Airway epithelial cell (primary cell): ENCODE measurements at places on chromosomes 12 and 14. TPM values are rescaled to one million over a fixed set of nuclear protein-coding genes. Genes with fewer than 3 reads are reported as not detected.

POTEM gene
- total RNA-seq = not detected in 2 replicates

LUM gene
- total RNA-seq = 0.60 and 2.8 TPM in 2 replicates

EAPP gene
- 15.4 and 25.5 TPM in 2 replicates for total RNA-seq

LTBP2 gene
- total RNA-seq = 21.2 and 28.1 TPM in 2 replicates

MYF5 gene
- not detected in 2 replicates for total RNA-seq

TRIM9 gene
- total RNA-seq = 0.14 and 0.42 TPM in 2 replicates

VRTN gene
- not detected in 2 replicates for total RNA-seq

UBC gene
- 1,003 and 1,183 TPM in 2 replicates for total RNA-seq

SLC22A17 gene
- 3.8 and 5.4 TPM in 2 replicates for total RNA-seq

YEATS4 gene
- 25.1 and 40.9 TPM in 2 replicates for total RNA-seq

OTOGL gene
- total RNA-seq = not detected in 2 replicates

RNASE3 gene
- total RNA-seq = not detected in 2 replicates

RILPL1 gene
- 8.7 and 14.0 TPM in 2 replicates for total RNA-seq

CAPZA3 gene
- not detected in 2 replicates for total RNA-seq

CLEC14A gene
- total RNA-seq = 0.05 TPM in 1 of 2 replicates, not detected in the other

FGF6 gene
- not detected in 2 replicates for total RNA-seq

GXYLT1 gene
- total RNA-seq = 5.0 and 6.3 TPM in 2 replicates

KCNK10 gene
- not detected in 2 replicates for total RNA-seq

KCNMB4 gene
- 0.33 and 2.0 TPM in 2 replicates for total RNA-seq

PRB3 gene
- total RNA-seq = not detected in 2 replicates
